HTR-8/SVneo (cell line): ENCODE measurements at places on chromosomes 4 and X.

DNA sequence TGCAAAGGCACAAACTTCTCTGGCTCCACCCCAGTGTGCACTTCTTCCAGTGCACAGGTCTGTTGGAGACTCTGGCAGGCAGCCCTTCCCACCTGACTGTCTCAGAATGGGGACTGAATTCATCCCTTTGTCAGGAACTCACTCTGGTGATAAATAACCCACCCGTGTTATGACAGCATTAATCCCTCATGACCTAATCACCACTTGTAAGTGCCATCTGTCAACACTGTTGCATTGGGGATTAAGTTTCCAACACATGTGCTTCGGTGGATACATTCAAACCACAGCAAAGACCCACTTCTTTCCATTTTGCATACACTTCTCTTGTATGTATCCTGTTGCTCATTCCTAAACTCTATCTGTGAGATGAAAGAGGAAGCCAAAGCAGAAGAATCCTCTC is 1002.9 kb upstream of the IGFBP7 start:
- no peak for DNase-seq

DNA sequence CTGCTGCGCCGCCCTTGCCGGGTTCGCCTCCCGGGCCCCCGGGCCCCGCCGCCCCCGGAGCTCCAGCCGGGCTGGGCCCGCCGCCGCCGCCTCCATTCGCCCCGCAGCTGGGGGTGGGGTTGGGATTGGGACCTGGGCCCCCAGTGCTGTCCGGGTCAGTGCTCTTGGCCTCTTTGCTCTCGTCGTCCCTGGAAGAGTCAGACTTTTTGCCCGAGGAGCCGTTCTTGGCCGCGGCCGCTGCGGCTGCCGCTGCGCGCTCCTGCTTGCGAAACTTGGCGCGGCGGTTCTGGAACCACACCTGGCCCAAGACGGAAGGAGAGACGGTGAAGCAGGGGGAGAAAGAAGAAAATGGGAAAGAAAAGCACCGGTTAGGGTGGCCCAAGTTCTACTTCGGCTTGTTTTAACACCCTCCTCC is 2.5 kb downstream of the PHOX2B start:
- DNase-seq = no peak

DNA sequence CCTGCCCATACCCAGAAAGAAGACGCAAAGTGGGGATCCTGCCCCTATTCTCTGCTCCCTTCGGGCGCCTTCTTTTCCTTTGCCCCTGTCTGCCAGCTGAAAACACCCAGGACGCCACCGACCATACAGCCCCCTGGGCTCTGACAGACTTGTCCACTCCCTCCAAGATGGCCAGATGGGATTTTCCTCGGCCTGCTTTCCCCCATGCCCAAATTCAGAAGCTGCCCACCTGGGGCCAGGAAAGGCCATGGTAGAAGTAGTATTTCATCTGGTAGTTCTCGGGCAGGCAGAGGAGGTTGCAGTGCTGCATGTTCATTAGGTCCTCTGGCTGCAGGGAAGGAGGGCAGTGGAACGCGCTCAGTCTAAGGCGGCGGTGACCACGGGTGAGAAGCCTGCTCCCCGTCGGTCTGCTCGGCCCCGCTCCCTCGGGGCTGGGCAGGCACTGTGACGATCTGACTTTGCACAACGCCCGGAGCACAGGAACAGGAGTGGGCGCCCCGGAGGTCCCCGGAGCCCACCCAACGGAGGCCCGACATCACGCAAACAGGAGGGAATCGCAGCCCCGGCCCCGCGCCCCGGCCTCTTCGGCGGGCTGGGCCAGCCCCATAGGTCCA is 582 bp downstream of the NAA10 start:
- DNase-seq = no peak

GRCh38 chr4:129231945-129232588 is 136.1 kb downstream of the C4orf33 start:
- DNase-seq = no peak

- no peak for DNase-seq
Measured at GRCh38 chr4:171929477-171929876, 116.3 kb downstream of the GALNTL6 start.

GRCh38 chr4:93764639-93765246 is 63.8 kb upstream of the ATOH1 start:
- peak; percentile 24 for DNase-seq

- DNase-seq = no peak
Measured at GRCh38 chr4:181938631-181939030, 304.6 kb upstream of the TENM3 start.

DNA sequence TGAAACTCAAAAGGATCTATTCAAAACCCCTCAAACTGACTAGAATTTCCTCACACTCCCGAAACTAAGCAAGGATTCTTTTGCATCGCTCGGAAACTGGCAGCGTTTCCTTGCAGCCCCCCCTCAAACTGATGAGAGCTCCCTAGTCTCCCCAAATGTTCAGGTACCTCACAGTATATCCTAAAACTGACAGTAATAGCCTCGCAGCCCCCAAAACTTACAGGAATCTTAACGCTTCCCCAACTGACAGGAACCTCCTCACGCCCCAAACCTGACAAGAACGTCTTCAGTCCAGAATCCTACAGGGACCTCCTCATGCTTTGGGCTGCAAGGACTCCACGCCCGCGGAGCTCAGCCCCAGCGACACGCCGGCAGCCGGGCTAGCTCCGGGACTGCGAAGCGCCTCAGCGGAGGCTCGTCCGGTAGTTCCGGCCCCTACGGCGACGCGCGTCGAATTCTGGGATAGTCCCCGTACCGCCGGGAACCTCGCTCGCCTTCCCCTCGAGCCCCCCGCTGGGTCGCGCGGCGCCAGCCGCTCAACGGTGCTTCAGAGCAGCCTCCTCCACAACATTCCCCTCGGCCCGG is 640 bp downstream of the PHF8 start:
- DNase-seq = peak; percentile 4

- DNase-seq = no peak
Measured at GRCh38 chrX:123807835-123808416, 51.9 kb upstream of the XIAP start.

- DNase-seq = no peak
Measured at GRCh38 chr4:35166466-35166865, 1077.8 kb downstream of the ARAP2 start.

- DNase-seq = no peak
Measured at GRCh38 chr4:5340991-5341451, 289.7 kb downstream of the STK32B start.

GRCh38 chrX:1163231-1163630 is 49.2 kb downstream of the CRLF2 start:
- no peak for DNase-seq

GRCh38 chrX:68919707-68920106 is 90.9 kb downstream of the EFNB1 start:
- DNase-seq = no peak

DNA sequence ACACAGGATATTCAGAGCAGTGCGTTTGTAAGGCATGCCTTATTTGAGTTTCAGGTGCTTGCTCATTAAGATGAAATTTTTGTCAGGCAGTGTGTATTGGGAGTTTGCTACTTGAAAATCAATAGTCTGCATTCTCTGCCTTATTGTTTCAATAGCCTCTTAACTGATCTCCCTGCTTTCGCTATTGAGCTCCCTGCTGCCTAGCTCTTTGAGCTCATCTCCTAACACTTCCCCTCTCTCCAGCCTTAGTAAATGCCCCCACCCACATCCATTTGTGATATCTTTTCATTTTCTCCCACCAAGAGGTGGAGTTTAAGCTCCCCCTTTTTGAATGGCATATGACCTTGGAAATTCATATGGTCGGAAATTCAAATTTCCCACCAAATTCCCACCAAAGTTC is 256.6 kb downstream of the IL1RAPL1 start:
- DNase-seq = no peak

GRCh38 chr4:10731690-10732089 is 47.1 kb upstream of the CLNK start:
- DNase-seq = no peak

DNA sequence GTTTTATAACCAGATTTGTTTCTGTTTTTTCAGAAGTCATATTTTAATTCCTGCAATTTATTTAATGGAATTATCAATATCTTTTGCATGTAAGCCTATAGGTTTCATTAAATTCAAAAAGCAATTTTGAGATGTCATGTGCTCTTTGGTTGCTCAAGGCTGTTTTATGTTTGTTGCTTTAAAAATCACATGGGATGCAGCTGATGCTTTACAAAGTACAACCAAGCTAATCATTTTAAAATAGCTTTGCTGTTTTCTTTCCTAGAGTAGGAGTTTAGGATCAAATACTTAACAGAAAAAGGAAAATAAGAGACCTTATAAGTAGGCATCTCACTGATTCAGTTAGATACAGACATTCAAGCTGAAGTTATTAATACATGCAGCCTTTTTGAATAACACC is 11.3 kb downstream of the CPEB2 start:
- no peak for DNase-seq

- DNase-seq = no peak
Measured at GRCh38 chr4:5224340-5224739, 173.1 kb downstream of the STK32B start.

DNA sequence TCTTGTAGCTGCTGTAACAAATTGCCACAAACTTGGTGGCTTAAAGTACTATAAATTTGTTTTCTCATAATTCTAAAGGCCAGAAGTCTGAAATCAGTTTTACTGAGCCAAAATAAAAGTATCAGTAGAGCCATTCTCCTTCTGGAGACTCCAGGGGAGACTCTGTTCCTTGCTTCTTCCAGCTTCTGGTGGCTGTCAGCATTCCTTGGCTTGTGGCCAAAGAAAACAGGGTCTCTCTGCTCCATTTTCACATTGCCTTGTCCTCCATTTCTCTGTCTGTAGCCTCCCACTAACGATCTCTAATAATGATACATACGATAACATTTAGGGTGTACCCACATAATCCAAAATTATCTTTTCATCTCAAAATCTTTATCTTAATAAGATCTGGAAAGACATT is 200.4 kb downstream of the MAB21L2 start:
- DNase-seq = no peak

DNA sequence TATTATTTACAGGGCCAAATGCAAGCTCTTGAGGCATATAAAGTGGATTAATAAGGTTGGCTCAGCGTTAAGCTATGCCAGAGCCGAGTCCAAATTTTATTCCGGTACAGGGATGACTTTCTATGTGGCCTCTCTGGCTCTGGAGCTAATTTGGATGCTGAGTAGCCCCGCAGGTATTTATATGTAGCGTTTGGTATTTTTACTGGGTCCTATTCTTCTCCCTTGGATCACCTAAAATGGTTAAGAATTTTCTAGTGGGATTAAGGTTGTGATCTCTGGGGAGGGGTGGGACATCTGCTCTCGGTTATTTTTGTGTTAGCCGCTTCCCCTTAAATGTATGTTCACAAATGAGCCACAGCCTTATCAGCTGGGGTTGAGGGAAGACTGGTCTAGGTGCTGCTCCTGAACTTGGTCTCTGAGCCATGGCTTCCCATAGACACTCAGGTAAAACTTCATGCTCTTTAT is 49.4 kb downstream of the FHL1 start:
- no peak for DNase-seq

DNA sequence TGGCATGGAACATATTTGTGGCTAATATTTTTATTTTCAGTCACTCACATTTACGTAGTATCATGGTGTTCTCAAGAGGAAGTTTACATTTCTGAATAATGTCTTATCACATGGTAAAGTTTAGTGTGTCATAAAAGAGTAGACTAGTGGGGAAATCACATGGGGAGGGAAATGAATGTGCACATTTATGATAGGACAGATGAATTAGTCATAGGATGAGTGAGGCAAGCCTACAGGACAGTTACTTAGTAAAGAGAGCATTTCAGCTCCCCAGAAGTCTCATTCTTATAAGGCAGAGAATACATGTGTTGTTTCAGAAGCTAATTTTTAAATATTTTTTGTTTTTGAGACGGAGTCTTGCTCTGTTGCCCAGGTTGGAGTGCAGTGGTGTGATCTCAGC is 6.2 kb downstream of the GK start:
- peak; percentile 60 for DNase-seq

DNA sequence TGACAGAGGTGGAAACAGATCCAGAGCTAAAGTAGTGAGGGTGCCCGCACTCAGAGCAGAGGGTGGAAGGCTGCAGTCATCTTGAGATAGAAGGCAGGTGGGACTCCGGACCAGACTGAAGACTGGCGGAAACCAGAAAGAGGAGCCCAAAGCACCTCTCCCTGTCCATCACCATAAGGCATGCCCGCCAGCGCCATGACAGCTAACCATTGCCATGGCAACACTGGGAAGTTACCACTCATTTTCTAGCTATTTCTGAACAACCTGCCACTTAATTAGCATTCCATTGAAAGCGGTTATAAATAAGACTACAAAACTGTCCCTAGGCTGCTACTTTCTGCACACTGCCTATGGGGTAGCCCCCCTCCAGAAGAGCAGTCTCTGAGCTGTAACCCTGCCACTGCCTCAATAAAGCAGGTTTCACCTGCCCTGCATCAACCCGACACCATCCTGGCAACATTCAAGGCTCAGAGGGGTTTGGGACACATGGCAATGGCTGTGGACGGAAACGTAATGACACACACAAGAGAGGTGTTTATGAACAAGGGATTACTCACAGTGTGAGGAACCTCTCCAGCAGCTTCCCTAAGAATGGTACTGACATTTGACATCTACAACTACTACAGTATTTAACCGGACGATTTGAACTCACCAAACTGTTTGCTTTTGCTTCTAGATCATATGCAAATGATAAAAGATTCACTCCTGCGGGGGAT is 27.8 kb upstream of the FGFBP2 start:
- DNase-seq = no peak

GRCh38 chrX:105052926-105053325 is 167.6 kb downstream of the TEX13A start:
- DNase-seq = no peak

DNA sequence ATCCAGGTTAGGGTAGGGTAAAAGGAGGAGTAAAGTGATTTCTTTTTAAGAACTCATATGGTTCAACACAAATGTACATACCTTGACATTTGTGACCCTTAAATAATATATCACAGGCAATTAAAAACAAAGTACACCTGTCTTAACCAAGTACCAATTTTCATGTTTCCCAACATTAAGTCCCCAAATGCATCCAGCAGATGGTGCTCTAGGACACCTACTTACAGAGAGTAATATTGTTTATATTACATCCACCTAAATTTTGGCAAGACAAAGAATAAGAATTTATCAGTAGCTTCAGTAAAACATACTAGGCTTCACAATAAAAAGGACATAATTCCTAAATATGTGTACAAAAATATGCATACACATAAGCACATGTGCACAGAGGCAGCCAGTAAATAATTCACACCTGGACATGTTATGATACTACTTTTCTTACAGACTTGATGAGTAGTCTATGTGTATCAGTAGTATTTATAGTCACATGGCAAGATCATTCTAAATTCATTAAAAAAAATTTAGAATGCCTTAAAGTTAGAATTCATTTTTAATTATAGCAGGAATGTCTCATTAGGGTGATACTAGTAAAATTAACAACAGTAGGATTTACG is 219.7 kb downstream of the DCLK2 start:
- peak; percentile 27 for DNase-seq

DNA sequence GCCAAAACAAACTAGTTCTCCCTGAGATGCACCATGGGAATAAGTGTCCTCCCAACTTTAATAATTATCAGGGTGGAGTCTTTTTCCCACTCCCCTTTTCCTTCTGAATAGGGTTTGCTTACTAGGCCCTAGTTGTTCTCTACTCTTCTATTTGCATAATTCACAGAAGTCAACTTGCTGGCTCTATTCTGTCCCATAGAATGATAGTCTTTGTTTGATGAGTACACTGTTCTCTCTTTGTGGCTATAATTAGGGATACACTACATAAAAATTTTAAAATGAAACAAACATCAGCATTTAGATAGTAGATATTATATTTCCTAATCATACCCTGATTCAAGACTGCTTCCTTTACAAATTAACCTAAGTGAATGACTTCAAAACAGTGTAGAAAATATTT is 10.3 kb downstream of the PDHA2 start:
- no peak for DNase-seq

- peak; percentile 5 for DNase-seq
Measured at GRCh38 chr4:101835121-101835904, 44.8 kb downstream of the BANK1 start.

GRCh38 chrX:51804741-51805140 is 61.5 kb downstream of the GSPT2 start:
- no peak for DNase-seq
